NCI-H1930 (cell line): ENCODE measurements at places on chromosomes 2 and 18.
A peak's percentile ranks its signal among the peaks of the same experiment; 100 is the strongest.

DNA sequence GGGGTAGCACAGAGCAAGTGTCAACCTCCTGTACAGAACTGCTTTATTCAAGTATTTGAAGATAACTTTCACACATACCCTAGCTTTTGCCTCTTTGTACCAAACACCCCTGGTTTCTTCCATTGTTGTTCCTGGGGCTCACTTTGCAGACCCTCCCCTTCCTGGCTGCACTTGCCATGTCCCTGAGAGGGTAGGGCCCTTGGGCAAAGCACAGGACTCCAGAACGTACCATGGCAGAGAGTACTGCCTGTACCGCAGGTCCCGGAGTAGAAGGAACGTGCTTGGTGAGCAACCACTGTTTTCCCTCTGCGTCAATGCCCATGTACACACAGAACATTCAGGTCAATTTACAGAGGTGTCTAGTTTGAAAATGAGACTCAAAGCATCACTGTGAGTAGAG is 290.4 kb downstream of the EN1 start:
- DNase-seq: no peak

- DNase-seq: no peak
These were observed 3.6 kb downstream of the ALPI start for GRCh38 chr2:232459419-232460035.

DNA sequence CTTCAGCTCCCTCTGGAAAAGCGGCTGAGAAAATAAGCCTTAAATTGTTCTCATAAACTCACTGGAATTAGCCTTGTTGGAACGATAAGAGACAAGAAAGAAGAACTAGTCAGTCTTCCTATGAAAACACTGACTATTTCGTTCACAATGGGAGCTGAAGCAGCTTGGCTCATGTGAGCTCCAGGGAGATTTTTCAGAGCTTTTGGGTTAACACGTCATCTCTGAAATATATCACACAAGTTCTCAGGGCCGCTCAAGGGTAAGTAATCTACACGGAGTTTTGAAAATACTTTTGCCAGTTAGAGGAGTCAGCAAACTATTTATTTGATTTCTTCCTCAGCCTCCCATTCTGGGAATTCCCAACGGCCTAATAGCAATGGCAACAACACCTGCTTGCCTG is 316.2 kb upstream of the MGAT5 start:
- DNase-seq: no peak

DNA sequence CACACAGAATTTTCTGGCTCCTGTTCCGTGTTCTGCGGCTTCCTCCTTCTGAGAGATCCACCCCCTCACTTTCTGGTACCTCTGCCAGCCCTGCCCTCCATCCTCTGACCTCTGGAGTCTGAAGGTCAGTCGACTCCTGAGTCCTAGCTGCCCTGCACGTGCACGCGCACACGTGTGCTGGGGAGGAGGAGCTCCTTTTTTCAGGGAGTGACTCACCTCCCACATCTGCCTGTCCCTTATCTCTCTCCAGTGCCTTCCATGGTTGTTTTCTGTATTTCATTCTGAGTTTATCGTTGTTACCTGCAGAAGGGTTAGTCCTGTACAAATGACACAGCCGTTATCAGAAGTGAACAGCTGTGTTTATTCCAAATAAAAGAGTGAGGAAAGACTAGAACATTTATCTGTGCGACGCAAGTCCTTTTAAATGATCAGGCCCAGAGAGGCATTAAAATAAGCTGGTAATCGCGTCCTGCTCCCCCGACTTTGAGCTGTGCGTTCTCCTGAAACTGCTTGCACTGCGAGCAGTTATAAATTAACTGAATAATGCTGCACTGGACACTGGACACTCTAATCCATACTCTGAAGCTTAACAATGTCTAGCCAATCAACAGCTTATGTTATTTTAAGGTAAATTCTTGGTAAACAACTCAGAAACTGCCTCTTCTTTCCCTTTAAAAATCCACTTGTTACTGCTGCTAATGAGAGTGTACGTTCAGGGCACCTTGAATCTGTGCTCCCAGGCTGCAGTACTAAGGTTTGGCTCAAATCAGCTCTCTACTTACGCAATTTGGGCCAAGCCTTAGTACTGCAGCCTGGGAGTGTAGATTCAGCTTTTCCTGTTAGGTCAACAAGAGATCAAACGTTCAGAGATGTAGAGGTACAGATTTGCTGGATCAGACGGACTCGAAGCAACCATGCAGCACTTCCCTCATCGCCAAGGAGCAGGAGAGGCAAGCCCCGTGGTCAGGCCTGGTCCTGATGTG is 72.5 kb downstream of the GALR1 start:
- no peak for DNase-seq

GRCh38 chr2:72139471-72139873 is 8.2 kb downstream of the CYP26B1 start:
- DNase-seq: no peak

GRCh38 chr2:152200101-152200500 is 24.5 kb upstream of the STAM2 start:
- DNase-seq: no peak

DNA sequence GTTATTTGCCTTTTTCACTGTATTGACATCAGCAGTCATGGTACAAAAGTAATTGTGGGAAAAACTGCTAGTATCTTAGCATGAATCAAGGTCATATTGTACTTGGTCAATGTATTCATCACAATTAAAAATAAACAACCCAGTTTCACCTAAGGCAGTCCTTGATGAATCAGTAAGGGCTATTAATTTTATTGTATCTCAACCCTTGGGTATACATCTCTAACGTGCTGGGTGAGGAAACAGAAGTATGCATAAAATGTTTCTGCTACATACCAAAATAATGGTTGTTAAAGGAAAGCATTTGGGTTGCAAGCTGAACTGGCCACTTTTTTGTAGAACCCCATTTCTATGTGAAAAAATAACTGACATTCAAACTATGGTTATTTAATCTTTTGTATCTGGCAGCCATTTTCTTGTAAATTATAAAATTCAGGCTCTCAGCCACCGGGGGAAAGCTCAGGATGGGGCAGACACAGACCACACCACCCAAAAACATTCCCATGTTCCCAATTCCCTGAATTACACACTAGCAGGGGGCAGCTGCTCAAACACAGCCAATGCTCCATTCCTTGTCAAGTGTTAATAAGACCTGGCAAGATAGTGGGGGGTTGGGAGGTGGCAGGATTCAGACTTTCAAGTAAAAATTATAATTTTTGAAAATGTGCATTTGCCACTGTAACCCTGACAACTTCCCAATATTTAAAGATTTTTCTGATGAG is 49.3 kb downstream of the OLA1 start:
- no peak for DNase-seq

DNA sequence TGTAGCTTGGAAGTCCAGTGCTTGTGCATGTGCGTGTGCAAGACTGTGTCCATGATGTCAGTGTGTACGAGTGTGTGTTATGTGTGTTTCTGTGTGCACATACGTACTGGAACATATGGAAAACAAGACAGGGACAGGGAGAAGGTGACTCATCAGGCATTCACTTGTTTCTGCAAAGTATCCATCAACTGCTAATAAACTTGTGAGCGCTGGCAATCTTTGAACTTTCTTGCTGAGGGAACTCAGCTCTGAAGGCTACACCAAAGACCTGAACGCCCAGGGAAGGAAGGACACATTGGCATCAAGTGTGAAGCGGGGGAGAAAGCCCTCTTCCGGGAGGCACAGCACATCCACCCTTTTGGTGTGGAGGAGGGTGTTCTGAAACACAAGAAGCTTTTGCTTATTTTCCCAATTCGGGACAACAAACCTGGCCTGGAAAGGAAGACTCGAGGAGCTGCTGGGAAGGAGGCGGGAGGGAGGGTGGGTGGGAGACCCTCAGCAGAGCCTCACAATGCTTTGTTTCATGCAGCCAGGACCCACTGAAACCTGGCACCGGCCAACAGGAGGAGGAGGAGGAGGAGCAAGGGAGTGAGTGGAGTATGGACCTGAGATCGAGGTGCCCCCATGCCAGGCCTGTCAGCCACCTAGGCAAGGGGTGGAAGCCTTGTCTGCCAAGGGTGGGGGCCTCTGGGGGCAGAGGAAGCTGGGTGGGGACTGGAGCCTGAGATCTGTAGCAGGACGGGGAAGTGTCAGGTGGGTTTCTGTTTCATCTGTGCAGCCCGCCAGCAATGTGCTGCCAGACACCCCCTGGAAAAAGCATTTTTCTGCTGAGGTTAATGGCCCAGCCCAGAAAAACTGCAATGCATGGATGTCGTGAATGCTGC is 26.8 kb downstream of the SMAD7 start:
- no peak for DNase-seq

GRCh38 chr18:13159579-13159978 is 59.0 kb upstream of the LDLRAD4 start:
- DNase-seq: no peak

DNA sequence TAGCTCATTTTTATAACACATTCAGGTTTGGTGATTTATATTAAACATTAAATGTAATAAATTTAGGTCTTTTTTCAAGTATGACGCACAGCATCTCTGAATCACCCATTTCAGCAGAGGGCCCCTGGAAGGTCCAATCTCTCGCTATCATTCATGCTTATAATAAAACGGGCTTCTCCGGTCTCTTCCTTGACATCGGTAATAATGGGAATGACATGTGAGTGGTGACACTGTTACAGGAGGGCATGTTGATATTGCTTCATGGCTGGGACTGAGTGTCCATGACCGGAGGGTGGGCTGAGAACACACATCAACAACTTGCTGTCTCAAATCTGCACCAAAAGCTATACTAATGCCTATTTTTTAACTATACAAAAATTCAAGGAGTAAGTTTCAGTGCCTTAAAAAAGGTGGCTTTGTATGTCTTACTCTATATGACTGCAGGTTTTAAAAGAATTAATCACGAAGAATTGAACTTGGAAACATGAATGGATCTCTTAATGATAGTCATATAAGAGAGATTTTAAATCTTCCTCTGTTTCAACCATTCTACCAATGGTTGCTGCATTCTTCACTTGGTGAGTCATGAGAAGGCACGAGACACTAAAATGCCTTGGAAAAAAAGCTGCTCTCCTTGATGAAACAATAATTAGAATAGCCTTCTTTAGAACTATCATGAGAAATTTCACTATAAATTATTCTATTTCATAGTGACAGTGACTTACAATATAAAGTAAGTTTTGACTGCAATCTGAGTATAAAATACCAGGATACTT is 101.9 kb upstream of the NRP2 start:
- no peak for DNase-seq

DNA sequence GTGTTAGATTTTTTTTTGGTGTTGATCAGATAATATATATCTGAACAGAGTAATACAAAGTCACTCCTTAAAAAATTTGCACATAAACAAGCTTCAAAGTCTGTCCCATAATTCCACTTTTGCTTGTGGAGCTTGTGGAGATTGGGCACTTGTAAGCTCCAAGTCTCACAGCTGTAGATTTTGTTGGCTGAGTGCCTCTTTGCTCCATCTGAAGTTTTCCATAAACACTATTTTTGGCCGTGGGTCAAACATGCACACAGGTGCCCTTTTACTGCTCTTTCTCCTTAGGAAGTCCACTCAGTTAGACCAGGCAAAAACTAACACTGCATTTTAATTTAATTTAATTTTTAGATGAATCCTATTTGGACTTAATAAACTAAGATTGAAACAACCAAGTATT is 3.6 kb upstream of the KCNJ13 start:
- no peak for DNase-seq

GRCh38 chr2:83081826-83082690 is 1377.0 kb downstream of the SUCLG1 start:
- DNase-seq: peak; percentile 51

DNA sequence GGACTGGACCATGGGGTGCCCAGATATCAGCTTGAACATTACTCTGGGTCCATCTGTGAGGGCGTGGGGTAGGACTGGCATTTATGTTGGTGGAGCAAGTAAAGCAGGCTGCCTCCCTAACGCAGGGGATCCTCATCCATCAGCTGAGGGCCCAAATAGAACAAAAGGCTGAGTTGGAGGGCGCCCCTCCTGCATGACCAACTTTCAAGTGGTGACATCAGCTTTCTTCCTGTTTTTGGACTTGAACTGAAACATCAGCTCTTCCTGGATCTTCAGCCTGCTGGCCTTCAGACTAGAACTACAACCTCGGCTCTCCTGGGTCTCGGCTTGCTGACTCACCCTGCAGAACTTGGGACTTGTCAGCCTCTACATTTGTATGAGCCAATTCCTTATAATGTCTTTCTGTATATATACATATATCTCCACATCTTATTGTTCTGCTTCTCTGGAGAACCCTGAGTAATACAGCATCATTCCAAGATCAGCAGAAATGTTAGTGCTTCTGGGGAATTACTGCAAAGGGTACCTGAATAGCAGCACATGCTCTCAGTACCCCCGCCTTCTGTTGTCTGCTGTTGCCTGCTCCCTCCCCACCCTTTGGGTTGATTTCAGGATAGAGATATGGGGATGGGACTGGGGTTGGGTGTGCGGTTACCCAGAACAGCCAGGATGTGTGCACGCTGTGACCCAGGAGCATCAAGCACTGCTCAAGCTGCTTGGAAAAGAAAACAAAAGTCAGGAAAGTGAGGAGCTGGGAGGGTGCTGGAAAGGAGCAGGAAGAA is 20.0 kb downstream of the TMEM127 start:
- DNase-seq: no peak

GRCh38 chr2:235901243-235901642 is 266.9 kb downstream of the GBX2 start:
- no peak for DNase-seq

- DNase-seq: no peak
These were observed 59.9 kb upstream of the ITGA4 start for GRCh38 chr2:181397331-181397730.

GRCh38 chr2:15733867-15734673 is 142.4 kb downstream of the DDX1 start:
- DNase-seq: no peak

- DNase-seq: no peak
These were observed 24.9 kb downstream of the HTR2B start for GRCh38 chr2:231099918-231100317.

DNA sequence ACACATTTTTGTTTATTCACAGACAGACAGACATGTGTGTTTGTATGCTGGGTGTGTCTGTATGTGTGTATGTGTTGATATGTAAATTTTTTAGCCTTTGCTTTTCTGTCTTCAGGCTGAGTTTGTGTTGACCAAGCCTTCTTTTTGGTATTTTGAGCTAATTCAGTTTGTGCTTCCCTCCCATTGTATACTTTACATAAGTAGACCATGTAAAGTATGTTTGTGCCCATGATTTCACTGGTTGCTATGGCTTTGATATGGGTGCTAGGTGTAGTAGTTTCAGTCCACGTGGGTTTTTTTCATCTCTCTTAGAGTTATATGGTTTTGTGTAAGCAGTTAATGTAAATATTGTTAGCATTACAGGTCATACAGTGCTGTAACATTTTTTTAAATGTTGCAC is 129.4 kb upstream of the EPC2 start:
- no peak for DNase-seq

GRCh38 chr18:59220784-59221765 is 1.1 kb downstream of the GRP start:
- no peak for DNase-seq

DNA sequence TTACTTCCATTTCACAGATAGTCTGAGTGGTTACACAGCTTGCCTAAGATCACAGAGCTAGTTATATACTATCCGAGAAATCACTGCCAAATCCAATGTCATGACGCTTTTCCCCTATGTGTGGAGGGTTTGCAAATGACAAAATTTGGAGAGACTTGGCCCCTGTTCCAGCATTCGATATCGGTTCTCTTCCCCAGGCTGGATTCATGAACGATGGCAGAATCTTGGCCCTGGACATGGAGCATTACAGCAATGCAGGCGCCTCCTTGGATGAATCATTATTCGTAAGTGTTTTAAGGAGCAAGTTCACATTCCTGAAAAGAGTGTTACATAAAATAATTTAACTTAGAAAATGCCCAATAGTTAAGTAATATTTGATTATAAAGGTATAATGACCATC is 55.1 kb downstream of the AOX1 start:
- DNase-seq: no peak

- DNase-seq: no peak
These were observed 57.0 kb downstream of the ZNF519 start for GRCh38 chr18:14075196-14075595.

- no peak for DNase-seq
These were observed 34.3 kb downstream of the DSG4 start for GRCh38 chr18:31410716-31411483.
